ENCODE measurements at places on chromosomes 2 and 18.

DNA sequence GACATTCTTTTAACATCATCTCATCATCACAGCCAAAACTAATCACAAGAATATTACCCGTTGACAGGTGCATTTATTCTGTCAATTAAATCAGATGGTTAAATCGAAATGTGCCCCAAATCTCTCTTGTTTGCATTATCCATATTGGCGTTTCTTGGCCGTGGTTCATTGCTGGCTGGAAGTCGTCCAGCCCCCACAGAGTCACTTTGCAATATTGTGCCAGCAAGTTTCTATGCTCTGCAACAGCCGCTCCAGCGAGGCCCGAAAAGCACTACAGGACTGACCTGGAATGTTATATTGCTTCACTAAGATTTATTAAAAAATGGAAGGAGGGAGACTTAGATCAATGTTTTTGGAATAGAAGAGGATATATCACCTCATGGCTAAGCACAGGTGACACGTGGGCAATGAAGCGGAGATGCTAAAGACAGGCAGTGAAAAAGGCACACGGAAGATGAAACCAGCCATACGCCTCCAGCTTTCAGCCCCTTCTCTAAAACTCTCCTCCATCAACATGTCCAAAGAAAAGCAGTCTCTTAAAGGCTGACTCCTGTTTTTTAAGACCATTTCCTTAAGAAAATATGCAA is 176.8 kb upstream of the VRK2 start:
- no peak for DNase-seq

GRCh38 chr2:27954771-27955383 is 64.3 kb downstream of the BABAM2 start:
- peak; percentile 51 for DNase-seq

DNA sequence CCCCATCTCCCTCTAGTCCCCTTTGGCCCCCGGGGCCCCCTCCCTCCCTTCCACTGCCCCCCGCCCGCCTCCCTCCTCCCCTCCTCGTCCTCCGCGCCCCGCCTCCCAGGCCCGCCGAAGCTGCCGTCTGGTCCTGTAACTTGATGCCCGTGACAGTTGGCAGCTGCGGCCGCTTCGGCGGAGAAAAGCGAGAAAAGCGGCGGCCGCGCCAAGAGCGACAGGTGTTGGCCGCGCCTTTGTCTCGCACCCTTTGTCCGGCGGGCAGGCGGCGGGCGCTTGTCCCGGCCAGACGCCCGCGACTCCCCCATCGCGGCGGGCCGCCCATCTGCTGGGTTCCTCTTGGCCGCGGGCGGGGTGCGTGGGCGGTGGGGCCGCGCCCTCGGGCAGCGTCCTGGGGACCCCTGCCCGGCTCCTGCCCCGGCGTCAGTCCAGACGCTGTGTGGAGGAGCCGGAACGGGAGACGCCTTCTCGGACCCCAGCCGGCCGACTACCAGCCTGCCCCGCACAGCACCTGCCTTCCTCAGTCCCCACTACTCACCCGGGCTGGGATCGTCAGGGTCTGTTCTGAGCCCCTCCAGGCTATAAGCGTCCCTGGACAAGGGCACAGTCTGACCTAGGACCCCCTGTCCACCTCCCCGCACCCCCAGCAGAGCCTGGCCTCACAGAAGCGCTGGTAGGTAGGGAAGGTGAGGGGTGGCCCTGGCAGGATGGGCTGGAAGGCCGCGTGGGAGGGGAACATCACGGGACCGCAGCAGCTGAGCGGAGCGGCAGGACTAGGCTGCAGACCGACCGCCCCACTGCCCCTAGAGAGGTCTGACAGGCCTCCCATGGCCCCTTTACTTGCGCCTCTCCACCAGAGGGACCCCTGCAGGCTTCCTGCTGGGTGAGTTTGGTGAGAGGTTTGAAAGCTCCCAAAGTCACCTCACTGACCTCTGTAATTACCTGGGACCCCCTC is 1.2 kb upstream of the HES6 start:
- no peak for DNase-seq

GRCh38 chr2:225073198-225073597 is 30.9 kb upstream of the DOCK10 start:
- DNase-seq, result no peak

DNA sequence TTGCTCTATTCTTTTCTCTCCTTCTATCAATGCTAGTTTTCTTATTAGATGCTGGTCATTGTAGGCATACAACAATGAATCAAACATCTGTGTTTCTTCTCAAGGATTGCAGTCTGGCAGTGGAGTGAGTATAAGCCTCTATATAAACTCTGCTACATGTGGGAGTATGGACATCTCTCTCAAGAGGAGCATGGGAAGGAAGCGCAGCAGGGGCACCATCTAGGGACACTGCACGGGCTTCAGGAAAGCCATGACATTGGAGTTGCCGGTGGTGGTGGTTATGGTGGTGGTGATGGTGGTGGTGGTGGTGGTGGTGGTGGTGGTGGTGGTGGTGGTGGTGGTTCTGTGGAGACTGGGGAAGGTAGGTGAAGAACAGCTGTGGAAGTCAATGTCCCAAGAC is 462.6 kb downstream of the RNF144A start:
- no peak for DNase-seq

DNA sequence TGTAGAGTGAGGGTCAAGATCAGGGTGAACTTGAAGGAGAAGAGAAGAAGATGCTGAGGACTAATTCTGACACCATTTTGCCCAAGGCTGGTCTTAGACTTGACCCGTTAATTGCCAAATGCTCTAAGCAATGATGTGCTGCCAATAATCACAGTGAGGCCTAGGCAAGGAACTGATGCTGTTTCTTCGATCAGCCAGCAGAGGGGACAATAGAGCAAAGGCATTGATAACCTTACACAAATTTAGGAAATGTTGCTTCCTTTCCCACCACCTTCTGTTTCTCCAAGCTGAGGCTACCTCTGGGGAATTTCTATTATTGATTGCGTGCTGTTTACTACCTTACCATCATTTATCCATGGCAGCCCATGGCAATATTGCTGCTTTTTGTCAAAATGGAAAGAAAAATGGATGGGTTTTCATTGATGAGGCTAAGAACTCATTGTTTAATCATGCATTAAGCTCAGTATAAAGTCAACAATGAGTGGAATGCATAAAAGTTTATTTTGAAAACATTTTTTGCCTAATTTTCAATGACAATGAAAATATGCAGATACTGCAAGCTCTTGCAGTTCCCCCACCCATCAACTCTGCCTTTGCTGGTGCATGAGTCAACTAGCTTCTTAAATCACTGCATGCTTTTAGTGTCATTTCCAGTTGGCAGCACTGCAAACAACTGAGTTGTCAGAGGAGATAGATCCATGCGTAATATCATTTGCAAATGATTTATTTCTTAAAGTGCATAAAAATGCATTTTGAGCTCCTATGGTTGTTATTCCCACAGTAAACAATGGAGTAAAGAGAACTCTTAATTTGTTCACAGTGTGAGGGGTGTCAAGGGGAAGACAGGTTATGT is 116.4 kb upstream of the NYAP2 start:
- no peak for DNase-seq

DNA sequence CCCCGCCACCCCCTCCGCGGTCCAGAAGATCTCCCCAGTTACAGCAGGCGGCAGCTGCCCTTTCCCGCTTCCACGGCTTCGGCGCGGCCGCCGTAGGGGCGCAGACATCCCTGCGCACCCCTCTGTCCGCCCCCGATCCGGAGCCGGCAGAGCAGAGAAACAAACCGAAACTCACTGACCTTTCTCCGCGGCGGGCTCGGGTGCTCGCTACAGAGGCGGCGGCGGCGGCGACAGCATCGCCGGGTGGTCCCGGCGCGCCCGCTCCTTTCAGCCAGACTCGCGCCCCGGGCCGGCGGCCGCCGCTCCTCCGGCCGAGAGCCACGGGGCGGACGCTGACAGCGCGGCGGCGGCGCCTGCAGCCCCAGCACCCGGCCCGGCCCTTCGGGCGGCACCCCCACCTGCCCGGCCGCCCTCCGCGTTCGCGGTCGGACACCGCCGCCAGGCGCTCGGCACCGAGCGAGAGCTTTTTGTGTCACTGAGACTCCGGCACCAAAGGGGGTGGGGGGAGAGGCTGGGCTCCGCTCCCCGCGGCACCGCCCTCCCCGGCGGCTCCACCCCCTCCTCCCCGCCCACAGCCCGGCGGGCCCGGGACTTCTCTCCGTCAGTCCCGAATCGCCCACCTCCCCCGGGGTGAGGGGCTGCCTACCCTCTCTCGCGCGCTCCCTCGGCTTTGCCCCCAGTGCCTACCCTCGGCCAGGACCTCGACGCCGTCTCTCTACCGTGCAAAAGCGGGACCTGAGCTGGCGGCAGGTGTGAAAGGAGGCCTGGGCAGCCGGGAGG is 1.4 kb upstream of the RNF152 start:
- peak; percentile 89 for DNase-seq

DNA sequence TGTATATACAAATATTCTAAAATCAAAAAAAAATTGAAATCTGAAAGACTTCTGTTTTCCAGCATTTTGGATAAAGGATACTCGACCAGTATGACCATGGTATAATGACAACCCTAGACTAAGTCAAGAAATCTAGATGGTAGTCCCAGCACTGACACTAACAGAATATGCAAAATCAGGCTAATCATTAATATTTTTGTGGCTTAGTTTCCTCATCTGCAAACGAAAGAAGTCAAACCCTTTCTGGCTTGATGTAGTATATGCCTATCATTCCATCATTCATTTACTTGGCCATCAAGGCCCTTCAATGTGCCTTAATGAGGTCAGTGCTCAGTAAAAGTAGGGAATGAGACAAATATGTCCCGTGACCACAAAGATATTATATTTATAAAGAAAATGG is 83.5 kb downstream of the NCKAP5 start:
- DNase-seq, result no peak

DNA sequence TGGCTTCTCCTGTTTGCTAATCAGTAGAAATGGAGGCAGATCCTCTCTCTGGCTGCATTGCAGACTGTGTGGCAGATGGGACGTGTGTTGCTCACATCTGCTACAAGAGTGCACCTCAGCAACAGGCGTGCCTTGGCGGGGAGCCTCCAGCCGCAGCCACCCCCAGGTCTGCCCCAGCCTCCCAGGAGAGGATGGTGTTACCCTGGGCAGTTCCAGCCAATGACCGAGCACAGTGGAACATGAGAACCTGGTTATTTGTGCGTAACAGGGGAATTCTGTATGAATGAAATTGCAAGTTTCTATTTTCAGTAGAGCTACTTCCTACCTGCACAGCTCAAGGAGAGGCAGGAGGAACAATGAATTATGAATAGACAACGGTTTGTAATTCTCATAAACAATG is 130.6 kb upstream of the CBLN2 start:
- no peak for DNase-seq

- no peak for DNase-seq
Observed at GRCh38 chr2:122112216-122113005, 357.0 kb downstream of the TSN start.
